ENCODE measurements at places on chromosomes 13 and 19. TPM values are rescaled to one million over a fixed set of nuclear protein-coding genes. Genes with fewer than 3 reads are reported as not detected.

- no peak overlapping the region for H3K27ac ChIP-seq
- H3K36me3 ChIP-seq: no peaks in the 10 kb centered on the region
- H3K27me3 ChIP-seq: no peaks in the 10 kb centered on the region
- no peak for DNase-seq
- no peaks in the 10 kb centered on the region for H3K4me1 ChIP-seq
Measured at GRCh38 chr13:46012404-46012803, 40.1 kb downstream of the ZC3H13 start.

DNA sequence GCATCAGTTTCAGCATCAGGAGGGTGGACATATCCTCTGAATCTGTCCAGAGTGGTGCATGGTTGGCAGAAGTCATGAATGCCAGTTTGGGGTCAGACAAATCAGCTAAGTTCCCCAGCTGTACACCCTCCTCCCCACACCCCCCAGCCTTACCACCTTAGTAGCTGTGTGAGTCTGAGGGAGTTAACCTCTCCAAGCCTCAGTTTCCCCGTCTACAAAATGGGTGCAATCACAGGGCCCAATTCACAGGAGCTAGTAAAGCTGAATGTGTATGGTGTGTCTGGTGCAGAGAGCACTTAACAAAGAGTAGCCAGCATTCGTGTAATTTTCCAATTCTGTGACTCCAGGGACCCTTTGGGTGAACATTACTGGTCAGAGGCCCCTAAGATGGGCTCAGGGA is 13.4 kb upstream of the ZNF358 start:
- H3K36me3 ChIP-seq: no peaks in the 10 kb centered on the region
- no peaks in the 10 kb centered on the region for H3K4me1 ChIP-seq
- no peak for DNase-seq
- H3K4me3 ChIP-seq: no peak overlapping the region

Gene RDH8
- not detected for total RNA-seq

DNA sequence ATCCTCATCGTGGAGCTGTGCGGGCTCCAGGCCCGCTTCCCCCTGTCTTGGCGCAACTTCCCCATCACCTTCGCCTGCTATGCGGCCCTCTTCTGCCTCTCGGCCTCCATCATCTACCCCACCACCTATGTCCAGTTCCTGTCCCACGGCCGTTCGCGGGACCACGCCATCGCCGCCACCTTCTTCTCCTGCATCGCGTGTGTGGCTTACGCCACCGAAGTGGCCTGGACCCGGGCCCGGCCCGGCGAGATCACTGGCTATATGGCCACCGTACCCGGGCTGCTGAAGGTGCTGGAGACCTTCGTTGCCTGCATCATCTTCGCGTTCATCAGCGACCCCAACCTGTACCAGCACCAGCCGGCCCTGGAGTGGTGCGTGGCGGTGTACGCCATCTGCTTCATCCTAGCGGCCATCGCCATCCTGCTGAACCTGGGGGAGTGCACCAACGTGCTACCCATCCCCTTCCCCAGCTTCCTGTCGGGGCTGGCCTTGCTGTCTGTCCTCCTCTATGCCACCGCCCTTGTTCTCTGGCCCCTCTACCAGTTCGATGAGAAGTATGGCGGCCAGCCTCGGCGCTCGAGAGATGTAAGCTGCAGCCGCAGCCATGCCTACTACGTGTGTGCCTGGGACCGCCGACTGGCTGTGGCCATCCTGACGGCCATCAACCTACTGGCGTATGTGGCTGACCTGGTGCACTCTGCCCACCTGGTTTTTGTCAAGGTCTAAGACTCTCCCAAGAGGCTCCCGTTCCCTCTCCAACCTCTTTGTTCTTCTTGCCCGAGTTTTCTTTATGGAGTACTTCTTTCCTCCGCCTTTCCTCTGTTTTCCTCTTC is 6.3 kb downstream of the MYADM start:
- peaks cover 3% of the 10 kb centered on the region for H3K27me3 ChIP-seq
- H3K27ac ChIP-seq: no peak overlapping the region
- no peaks in the 10 kb centered on the region for H3K36me3 ChIP-seq
- H3K4me3 ChIP-seq: no peak overlapping the region

GRCh38 chr13:67474115-67474514 is 244.0 kb upstream of the PCDH9 start:
- H3K27ac ChIP-seq: no peak overlapping the region
- no peak for DNase-seq
- H3K36me3 ChIP-seq: no peaks in the 10 kb centered on the region
- H3K4me3 ChIP-seq: no peak overlapping the region

- no peak overlapping the region for H3K4me3 ChIP-seq
- no peaks in the 10 kb centered on the region for H3K27me3 ChIP-seq
- no peaks in the 10 kb centered on the region for H3K4me1 ChIP-seq
- H3K36me3 ChIP-seq: no peaks in the 10 kb centered on the region
Measured at GRCh38 chr13:25679159-25679558, 307.4 kb downstream of the ATP8A2 start.
